ENCODE measurements at places on chromosomes 2 and 18. TPM values are rescaled to one million over a fixed set of nuclear protein-coding genes. Genes with fewer than 3 reads are reported as not detected.

DNA sequence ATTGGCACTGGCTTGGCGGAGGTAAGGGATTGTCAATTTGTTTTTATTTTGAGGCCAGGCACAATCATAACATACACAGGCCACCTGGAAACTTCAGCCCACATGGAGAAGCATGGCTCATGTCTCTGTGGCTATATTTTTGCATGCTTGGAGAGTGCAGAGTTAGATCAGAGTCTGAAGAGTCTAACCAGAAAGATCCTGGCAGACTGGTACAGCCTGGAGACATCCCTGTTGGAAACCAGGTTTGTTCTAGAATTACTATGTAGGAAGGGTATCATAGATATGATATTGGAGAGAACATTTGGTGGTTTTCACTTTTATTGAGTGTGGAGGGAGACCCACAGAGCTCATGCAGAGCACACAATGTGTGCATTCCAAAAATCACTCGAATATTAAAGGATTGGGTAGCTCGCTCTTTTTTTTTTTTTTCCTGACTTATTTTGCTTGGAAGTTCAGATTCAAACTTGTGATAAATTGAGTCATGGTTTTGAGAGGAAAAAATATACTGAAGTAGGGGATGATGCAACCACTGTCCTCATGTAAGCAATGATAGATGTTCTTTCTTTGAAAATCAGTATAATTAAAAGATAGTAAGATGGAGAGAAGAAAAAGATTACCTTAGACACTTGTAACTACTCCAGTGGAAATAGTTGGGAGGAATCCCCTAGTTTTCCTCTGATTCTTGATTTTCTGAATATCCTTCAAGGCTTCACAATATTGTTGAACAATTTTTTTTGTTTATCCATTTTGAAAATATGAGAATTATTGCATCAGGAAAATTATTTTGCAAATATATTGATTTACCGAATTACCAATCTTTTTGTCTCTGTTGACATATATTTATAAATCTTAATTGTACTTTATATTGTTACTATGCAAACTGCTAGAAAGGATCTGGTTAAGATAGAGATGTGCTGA lies 185.7 kb upstream of the ZEB2 start:
- no peaks in the 10 kb centered on the region for H3K4me1 ChIP-seq
- no peak overlapping the region for H3K4me3 ChIP-seq
- H3K27me3 ChIP-seq = peaks cover 6% of the 10 kb centered on the region
- no peak overlapping the region for H3K27ac ChIP-seq
- no peaks in the 10 kb centered on the region for H3K36me3 ChIP-seq

STRADB gene
- total RNA-seq = 25.1 TPM

GRCh38 chr18:8299054-8299980 lies 309.9 kb upstream of the RAB12 start:
- no peaks in the 10 kb centered on the region for H3K36me3 ChIP-seq
- DNase-seq = no peak
- no peak overlapping the region for H3K4me3 ChIP-seq
- no peaks in the 10 kb centered on the region for H3K4me1 ChIP-seq

ASNSD1 gene
- 40.3 TPM for total RNA-seq

All from activated CD4-positive, alpha-beta T cell treated with anti-CD3 and anti-CD28 coated beads, Interleukin-2, amount 10 ng/mL, durations not matched to agents 7 days and 5 days (primary cell).